ENCODE measurements at places on chromosomes 11 and 22.

DNA sequence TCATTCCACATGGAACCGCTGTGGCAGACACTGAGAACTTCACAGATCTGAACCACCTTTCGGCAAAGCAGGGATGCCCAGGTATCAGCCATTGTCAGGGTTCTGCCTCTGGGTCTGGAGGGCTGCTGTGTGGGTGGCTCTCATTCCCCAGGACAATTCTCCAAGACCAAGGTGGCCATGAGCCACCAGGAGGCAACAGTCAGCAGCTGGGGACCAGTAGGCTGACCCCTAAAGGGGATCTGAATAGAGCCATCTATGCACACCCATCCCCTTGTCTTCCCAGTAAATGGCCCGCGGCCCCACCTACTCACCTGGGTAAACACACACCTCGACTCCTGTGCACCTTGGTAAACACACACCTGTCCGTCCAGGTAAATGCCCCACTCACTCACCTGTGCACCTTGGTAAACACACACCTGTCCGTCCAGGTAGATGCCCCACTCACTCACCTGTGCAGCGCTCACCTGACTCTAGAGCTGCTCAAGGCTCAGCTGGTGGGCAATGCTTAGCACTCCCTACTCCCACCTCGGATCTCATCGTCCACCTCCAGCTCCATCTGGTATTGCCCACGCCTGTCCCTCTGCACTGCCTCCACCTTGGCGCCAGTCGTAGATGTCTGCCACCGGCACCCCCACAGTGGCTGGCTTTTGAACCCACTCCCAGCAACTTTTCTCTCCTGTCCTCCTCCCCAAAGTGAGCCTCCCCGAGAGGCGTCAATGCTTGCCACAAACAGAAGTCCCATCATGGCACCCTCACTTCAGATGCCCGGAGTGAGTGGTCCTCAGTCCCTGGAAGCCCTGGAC lies 10.2 kb downstream of the SLC25A1 start:
- no peak for DNase-seq

DNA sequence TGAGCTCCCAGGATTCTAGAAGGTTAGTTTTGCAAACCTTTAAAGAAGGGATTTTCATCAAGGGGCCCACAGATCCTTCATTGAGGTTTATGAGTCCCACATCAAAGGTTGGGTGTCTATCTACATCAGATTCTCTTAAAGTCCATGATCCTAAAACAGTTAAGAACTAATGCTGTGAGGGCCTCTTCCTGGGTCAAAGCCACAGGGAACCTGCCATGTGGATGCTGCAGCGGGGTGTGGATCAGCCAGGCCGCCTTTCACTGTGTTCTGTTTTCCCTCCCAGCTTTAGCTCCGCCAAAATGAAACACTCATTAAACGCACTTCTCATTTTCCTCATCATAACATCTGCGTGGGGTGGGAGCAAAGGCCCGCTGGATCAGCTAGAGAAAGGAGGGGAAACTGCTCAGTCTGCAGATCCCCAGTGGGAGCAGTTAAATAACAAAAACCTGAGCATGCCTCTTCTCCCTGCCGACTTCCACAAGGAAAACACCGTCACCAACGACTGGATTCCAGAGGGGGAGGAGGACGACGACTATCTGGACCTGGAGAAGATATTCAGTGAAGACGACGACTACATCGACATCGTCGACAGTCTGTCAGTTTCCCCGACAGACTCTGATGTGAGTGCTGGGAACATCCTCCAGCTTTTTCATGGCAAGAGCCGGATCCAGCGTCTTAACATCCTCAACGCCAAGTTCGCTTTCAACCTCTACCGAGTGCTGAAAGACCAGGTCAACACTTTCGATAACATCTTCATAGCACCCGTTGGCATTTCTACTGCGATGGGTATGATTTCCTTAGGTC lies 5.3 kb downstream of the SERPIND1 start:
- no peak for DNase-seq

DNA sequence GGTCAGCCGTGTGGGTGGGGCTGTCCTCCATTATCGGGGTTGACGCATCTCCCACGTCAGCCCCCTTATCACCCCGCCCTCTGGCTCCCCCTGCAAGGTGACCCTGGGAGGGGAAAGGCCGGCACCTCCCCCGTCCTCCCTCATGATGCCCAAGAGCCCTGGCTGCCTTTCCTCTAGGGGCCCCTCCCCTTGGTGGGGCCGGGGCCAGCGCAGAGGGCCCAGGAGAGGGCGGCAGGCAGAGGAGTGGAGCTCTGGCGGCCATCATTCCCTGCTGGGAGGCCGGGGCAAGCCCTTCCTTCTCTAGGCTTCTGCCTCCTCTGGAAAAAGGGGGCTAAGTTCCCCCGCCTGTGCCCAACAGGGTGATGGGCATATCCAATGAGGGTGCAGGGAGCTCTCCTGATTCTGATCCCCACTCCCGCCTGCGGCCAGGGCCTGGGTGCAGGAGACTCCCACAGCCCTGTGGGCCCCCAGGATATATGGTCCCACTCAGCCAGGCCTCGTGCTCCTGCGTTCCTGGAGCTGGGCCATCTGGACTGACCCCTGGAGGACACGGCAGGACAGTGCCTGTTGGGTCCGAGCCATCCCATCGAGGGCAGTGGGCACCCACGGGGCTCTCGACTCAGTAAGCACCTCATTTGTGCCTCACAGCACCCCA lies 12.3 kb downstream of the MYRF start:
- DNase-seq: no peak

DNA sequence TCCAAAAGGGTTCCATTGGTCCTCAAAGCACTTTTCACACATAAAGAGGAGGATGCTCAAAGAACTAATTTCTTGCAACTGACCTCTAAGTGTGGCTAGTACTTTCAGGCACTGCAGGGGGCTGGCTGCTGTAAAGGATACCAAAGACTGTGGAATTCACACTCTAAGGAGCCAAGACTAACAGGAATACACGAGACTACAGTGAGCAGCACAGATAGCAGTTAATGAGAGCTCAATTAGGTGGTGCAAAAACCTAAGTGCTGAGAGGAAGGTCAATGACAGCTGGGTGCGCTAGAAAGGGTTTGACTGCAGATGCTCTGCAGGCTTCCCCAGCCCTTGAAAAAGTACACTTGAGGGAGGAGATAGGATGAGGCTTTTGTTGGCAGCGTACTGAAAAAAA lies 124.3 kb upstream of the NTM start:
- no peak for DNase-seq

DNA sequence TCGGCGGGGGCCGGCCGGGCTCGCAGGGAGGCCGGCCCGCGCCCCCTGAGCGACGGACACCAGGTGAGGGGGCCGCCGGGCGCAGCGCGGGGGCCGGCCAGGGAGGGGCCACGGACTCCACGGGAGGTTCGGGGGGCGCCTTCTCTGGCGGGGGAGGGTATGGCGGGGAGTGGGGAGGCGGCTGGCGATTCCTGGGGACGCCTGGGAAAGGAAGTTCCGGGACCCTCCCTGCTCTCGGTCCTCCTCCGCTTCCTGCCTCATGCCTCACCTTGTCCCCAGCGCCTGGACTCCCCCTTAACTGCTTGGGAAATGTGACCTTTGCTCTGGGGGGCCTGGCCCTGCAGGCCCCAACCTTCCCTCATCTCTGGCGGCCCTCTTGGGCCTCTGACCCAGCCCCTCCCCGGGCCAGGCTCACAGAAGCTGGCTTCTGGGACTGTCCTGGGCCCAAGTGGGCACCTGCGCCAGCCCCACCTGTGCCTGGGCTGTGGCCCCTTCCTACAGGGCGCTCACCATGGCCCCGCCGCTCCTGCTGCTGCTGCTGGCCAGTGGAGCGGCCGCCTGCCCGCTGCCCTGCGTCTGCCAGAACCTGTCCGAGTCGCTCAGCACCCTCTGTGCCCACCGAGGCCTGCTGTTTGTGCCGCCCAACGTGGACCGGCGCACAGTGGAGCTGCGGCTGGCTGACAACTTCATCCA lies 516 bp downstream of the LRFN4 start:
- DNase-seq: no peak

DNA sequence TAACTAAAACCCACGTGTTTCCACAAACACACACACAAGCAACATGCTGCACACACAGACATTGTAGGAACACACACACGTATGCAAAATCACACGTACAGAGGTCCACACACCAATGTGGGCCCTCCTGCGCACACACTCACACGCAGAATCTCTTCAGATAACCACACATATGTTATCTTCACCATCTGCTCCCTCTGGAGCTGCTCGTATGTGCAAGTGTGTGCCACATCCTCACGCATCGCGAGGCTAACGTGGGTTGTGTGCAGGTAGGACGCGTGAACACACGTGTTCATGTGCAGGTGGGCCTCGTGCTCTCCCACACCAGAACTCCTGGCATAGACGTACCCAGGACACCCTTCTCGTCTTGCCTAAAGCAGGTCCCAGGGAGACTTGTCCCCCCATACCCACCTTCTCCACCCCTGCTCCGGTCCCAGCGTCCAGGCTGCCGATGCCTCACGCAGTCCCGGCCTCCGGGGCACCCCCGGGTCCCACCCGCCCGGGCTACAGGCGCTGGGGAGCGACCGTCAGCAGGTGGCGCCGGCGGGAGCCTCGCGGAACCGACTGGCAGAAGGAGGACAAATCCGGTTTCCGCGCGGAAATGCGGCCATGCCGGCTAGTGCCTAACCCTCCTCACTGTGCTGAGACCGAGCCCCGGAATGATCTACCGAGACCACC lies 10.3 kb upstream of the IGSF9B start:
- DNase-seq: peak; percentile 53

DNA sequence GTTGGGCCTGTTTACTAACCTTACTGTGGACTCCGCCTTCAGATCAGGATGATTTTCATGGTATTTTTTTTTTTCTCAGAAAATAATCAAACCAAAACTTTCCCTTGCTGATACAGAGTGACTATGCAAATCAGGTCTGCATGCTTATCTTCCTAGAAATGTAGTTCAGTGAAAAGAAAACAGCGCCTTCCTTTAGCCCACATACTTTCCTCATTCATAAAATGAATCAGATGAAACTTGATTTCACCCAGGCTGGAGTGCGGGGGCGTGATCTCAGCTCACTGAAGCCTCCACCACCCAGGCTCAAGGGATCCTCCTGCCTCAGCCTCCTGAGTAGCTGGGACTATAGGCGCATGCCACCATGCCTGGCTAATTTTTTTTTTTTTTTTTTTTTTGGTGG lies 26.0 kb downstream of the ZNRF3 start:
- no peak for DNase-seq

GRCh38 chr11:124793466-124794278 lies 6.5 kb downstream of the MSANTD2 start:
- DNase-seq: no peak

DNA sequence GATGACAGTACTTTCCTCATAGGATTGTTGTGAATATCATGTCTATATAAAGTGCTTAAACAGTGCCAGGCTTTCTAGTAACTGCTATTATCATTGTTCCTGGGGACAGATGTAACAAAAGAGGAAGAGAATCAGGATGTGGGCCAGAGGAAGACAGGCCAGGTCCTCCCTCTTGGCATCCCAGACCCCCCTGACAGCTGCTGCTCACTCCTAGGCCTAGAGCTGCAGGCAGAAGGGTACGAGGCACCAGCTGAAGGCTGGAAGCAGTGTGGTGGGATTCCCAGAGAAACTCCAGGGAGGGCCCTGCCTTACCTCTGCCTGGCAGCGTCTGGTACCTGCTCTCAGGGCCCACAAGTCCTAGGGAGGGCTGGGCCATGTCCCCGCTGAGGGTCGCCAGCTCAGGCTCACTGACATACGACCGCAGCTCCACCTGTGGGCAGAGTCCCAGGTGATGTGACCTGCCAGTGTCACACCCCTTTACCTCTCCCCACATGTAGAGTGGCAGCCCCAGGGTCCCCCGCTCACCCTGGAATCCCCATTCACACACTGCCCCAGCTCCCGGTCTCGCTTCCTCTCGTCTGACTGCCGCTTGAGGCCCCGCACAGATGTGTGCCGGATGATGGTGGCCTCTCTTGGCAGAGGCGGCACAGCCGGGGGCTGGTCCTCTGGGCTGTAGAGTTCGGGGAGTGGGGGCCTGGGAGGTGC lies 52.2 kb downstream of the C11orf58 start:
- DNase-seq: no peak

- no peak for DNase-seq
These were observed 17.2 kb downstream of the ARHGEF17 start for GRCh38 chr11:73325036-73325981.

DNA sequence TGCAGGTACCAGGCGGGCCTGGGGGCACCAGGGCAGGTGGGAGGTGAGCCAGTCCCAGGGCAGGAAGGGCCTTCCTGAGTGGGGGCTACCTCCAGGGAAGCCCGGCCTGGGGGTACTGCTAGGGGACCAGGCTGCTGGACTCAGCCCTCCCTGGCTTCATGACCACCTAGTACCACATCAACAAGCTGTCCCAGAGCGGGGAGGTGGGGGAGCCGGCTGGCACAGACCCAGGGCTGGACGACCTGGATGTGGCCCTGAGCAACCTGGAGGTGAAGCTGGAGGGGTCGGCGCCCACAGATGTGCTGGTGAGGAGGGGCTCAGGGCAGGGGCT lies 6.7 kb downstream of the TRPT1 start:
- no peak for DNase-seq

- DNase-seq: no peak
These were observed 451 bp downstream of the FHIP1B start for GRCh38 chr11:6233984-6234386.

GRCh38 chr11:64531906-64532312 lies 59.1 kb upstream of the SLC22A12 start:
- DNase-seq: no peak

DNA sequence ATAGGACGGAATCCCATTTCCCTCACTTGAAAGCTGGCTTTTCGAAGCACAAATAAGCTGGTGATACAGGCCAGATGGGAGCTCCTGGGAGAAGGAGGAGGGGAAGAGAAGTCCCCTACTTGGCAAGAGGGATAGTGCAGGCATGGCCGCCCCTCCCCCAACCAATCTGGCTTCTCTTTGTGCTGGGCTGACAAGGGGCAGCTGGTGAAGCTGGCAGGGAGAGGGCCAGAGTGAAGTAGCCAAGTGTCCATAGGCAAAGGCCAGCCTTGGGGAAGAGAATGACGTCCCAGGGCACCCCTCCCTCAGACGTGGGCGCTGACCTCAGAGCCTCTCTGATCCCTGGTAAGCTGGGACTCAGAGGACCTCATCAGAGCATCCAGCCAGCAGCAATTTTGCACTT lies 78.7 kb upstream of the GRAMD1B start:
- no peak for DNase-seq

- DNase-seq: no peak
These were observed 7.5 kb upstream of the CTSD start for GRCh38 chr11:1771273-1771672.

GRCh38 chr11:87974797-87975196 lies 200.4 kb downstream of the RAB38 start:
- DNase-seq: no peak

GRCh38 chr11:113278925-113279324 lies 35.5 kb upstream of the TTC12 start:
- DNase-seq: no peak

Data from stimulated activated CD4-positive, alpha-beta T cell treated with anti-CD3 and anti-CD28 coated beads, Interleukin-1b, Interleukin-23, amount 100 ng/mL, for 1 hour (primary cell).